ENCODE measurements at places on chromosomes 2 and 18.

- no peak for DNase-seq
Measured at GRCh38 chr2:144459937-144460336, 60.0 kb downstream of the ZEB2 start.

DNA sequence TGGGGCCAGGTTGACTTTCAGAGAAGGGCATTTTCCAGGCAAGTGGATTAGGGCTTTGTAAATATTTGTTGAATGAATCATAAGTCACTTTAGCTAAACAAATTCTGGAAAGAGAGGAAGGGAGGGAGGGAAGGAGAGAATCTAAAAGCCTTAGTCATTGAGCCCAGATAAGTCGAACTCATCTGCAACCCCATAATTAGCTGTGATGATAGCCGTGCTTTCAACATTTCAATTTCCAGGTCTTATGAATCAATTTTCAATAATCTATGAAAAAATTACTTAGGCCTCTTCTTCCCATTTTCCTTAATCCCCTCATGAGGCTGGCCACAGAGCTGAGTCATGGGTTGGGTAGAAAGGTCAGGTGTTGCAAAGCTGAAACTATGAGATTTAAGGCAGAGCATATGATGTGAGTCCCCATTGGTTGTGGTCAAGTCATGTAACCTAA lies 111.9 kb upstream of the MAPRE2 start:
- peak; percentile 83 for DNase-seq

- no peak for DNase-seq
Measured at GRCh38 chr2:2321200-2321540, 9.9 kb downstream of the MYT1L start.

GRCh38 chr2:234526711-234527110 lies 29.8 kb upstream of the ARL4C start:
- no peak for DNase-seq

GRCh38 chr18:11859903-11860407 lies 8.7 kb downstream of the CHMP1B start:
- no peak for DNase-seq

DNA sequence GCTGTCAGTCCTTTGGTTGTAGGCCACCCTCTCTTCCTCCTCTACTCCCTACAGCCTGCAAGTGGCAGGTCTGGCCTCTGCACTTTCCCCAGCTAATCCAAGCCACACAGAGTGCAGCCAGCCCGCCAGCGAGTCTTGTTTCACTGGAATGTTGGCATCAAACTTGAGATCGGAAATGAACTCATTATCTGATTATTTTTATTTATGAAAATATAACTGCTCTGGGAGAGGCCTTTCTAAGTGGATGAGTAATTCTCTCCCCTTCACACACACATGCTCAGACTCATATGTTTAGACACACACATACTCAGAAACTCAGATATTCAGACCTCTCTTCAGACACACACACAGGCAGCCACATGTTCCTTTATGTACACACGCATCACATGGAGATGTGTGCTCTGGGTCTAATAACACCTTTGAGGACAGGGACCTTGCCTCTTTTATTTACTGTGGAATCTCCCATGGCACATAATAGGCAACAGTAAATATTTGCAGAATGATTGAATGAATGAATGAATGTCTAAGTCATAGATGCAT lies 151.3 kb downstream of the ZFP36L2 start:
- no peak for DNase-seq

GRCh38 chr18:2881088-2881839 lies 34.5 kb downstream of the EMILIN2 start:
- DNase-seq = peak; percentile 74

DNA sequence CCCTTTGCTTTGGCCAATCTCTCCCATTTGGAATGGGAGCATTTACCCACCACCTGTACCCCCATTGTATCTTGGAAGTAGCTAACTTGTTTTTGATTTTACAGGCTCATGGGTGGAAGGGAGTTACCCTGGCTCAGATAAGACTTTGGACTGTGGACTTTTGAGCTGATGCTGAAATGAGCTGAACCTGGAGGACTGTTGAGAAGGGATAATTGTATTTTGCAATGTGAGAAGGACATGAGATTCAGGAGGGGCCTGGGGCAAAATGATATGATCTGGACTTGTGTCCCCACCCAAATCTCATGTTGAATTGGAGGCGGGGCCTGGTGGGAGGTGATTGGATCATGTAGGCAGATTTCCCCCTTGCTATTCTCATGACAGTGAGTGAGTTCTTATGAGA lies 58.6 kb upstream of the ZFP36L2 start:
- DNase-seq = no peak

DNA sequence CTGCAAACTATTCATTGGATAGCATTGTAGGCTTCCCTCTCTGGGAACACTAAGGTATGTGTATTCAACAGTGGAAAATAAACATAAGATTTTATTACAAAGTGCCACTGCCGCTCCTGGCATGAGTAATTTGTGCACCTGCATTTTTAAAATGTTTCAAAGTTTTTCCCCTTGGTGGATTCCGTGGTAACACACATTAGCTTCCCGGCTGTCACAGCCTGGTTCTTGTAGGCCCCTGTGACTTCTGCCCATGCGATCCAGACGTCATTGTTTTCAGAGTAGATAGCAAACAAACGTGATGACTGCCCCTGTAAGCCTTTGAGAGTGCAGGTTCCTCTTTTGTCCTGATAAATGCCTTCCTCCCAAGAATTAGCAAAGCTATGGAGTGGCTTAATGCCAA lies 421.0 kb downstream of the ZNF521 start:
- peak; percentile 16 for DNase-seq

GRCh38 chr18:47689371-47689770 lies 241.1 kb downstream of the SMAD2 start:
- no peak for DNase-seq

GRCh38 chr2:39991298-39991697 lies 212.2 kb upstream of the THUMPD2 start:
- DNase-seq = no peak

- no peak for DNase-seq
Measured at GRCh38 chr18:24160086-24160485, 21.2 kb downstream of the CABYR start.

- no peak for DNase-seq
Measured at GRCh38 chr2:160505256-160505655, 11.6 kb upstream of the RBMS1 start.

DNA sequence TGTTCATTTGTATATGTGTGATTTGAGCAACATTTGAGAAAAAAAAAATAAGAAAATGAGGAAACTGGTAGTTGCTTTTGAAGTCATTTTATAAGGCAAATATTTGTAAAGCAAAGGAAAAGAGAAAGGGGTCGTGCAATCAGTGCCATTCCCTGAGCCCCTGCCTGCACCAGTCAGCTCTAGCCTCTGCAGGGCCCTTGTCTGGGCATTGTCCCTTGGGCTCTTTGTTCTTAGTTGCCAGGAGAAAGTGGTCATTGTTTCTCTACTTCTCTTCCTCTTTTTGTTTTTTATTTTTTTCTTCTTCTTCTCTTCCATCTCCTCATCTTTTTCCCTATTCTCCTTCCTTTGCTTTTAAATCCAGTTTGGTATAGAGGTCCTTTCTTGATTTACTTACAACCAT lies 175.3 kb upstream of the CREB1 start:
- DNase-seq = no peak

- no peak for DNase-seq
Measured at GRCh38 chr18:76593843-76594242, 98.8 kb upstream of the ZNF516 start.

GRCh38 chr2:216632952-216633615 lies at the start of gene IGFBP2:
TSS of gene IGFBP2 (plus strand) at chr2:216633420. CDS start at chr2:216633524, 104 bp downstream.
- DNase-seq = peak; percentile 70

- peak; percentile 30 for DNase-seq
Measured at GRCh38 chr2:9631878-9632700, 1.3 kb upstream of the YWHAQ start.

DNA sequence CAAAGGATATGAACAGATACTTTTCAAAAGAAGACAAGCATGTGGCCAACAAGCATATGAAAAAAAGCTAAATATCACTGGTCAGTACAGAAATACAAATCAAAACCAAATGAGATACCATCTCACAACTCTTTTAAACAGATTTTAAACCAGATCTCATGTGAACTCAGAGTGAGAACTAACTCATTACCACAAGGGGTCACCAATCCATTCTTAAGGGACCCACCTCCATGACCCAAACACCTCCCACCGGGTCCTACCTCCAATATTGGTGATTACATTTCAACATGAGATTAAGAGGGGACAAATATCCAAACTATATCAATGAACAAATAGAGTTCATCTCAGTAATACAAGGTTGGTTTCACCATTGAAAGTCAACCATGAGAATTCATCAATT lies 319.8 kb upstream of the GULP1 start:
- no peak for DNase-seq

DNA sequence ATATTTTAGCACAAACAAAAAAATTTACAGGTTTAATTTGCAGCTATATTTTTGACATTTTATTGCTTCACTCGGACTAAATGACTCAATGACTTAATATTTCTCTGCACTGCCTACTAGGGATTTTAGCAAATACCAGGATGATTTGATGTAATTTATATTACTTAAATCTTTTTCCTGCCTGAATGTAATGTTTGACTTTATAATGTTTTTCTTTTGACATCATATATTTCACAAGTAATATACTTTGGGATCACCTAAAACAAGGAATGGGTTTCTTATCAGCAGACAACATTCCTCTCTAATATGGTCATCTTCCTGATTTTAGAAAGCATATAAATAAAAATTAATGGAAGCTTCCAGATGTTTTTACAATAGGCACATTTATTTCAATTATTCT lies 253.2 kb upstream of the EPC2 start:
- DNase-seq = no peak

- DNase-seq = no peak
Measured at GRCh38 chr2:152054593-152054992, 44.3 kb downstream of the CACNB4 start.

DNA sequence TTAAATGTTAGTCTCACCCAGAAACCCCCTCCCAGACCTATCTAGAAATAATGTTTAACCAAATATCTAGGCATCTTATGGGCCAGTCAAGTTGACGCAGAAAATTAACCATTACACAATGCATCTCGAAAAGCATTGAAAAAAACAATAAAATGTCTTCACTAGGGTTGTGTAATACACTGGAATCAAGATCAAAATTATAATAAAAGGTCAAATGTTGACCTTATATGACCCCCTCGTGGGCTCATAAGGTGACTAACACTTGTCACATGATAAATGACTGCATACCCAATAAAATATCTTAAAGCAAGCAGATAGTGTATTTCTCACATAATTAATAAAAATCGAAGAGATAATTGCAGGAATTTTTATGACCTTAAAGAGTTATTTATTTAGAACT lies 447.9 kb upstream of the DSEL start:
- DNase-seq = no peak

DNA sequence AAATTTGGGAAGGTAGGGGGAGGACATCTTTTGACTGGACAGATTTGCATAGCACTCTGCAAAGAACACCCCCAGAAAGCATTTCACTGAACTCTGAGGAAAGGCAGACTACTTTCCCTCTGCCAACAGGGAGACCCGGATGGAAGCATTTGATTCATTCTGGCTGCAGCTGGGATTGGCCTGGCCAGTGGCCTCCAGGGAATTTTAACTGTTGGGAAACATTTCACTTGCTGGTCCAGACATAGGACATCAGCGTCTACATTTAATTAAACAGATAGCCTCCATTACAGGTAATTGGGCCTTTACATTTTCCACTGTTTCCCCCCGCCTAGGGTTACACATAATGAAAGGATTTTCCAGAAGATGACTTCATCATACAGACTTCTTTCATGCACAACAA lies 92.8 kb downstream of the MARCHF4 start:
- no peak for DNase-seq

DNA sequence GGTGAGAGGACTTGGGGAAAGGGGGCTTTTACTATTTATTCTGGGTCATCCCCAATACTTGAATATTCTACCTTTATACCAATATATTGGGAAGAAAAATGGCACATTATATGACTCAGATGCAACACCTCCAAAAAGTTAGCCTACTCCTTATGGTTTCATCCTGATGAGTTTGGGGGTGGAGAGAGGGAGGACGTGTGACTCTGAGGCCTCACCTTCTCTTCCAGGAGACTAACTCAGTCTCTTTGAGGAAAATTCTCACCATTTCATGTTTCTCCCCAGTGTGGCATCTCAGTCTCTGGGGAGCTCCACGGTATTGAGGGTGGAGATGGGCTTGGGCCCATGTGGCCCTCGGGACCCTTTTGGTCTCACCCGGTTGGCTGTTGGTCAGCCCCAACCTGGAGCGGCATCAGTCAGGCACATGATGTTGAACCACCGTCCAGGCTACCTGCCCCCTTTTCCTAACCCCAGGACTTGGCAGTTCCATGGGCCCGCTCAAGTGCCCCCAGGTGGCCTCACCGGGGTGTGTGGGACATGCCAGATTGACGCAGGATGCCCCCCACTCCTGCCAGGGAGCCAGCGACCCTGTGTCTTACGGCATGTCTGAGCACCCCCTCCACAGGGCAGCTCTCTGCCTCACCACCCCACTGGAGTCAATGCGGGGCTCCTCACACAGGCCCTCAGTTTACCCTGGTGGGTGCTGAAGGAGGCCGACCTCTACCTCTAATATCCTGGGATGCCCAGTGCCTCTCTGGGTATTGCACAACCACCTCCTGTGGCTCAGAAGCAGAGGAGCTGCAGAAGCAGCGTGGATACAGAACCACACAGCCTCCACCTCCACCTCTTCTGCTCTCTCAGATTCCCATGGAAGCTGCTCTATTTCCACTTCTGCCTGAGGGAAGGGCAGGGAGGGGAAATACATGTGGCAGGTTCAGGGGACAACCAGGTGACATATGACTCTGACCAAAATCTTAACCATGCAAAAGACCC lies 297.4 kb downstream of the EIPR1 start:
- no peak for DNase-seq

DNA sequence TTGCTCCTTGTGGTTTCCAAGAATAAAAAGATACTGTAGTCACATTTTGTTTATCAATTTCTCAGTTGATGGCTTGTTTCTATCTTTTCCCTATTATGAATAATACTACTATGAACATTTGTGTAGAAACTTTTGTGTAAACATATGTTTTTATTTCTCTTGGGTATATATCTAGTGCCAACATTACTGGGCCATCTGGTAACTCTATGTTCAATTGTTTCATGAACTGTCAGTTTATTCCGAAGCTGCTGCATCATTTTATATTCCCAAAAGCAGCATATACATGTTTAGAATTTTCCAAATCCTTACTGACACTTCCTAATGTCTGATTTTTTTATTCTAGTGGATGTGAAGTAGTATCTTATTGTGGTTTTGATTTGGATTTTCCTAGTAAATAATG lies 737.6 kb upstream of the TMEFF2 start:
- DNase-seq = no peak

- DNase-seq = no peak
Measured at GRCh38 chr2:43074592-43075053, 151.8 kb downstream of the ZFP36L2 start.

GRCh38 chr2:118062048-118062447 lies 26.2 kb upstream of the INSIG2 start:
- no peak for DNase-seq

GRCh38 chr2:235478609-235479008 lies 15.2 kb upstream of the AGAP1 start:
- no peak for DNase-seq

GRCh38 chr2:223856584-223856983 lies 19.2 kb upstream of the AP1S3 start:
- no peak for DNase-seq

GRCh38 chr2:11406267-11406957 lies 59.5 kb downstream of the E2F6 start:
- no peak for DNase-seq

GRCh38 chr2:204544961-204545860 lies at the start of gene PARD3B:
TSS of gene PARD3B (plus strand) at chr2:204545475. CDS start at chr2:204546000, 525 bp downstream.
- DNase-seq = peak; percentile 61

Data from NCI-H510A treated with DMSO at 0.1 percent for 48 hours (cell line).